ENCODE measurements at places on chromosomes 11 and 22.

DNA sequence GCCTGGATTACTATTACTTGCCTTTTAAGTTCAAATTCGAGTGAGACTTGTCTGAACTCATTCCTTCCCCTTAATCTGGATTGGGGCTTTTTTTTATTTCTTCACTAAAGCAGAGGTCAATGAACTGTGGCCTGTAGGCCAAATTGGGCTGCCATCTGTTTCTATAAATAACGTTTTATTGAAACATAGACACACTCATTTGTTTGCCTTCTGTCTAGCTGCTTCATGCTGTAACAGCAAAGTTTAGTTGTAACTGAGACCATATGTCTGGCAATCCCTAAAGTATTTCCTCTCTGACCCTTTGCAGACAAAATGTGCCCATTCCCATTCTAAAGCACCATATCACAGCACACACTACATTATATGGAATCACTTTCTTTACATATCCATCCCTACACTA is 207.9 kb upstream of the ISX start:
- DNase-seq = no peak

GRCh38 chr11:62922189-62922589 is 1.0 kb upstream of the CHRM1 start:
- DNase-seq = no peak

GRCh38 chr11:16178273-16178672 is 178.1 kb downstream of the SOX6 start:
- DNase-seq = no peak

DNA sequence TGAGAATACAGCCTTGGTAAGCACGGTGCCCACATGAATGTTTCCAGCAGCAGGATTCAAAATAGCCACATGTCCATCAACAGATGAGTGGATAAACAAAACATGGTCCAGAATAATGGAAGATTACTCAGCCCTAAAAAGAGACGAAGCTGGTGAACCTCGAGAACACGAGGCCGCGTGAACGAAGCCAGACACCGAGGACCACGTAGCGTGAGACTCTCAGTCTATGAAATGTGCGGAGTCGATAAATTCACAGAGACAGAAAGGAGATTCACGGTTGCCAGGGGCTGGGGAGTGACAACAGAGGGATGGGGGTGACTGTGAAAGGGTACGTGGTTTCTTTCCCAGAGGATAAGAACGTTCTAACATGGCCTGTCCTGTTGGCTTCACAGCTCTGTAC is 2.9 kb upstream of the ASCL2 start:
- no peak for DNase-seq

DNA sequence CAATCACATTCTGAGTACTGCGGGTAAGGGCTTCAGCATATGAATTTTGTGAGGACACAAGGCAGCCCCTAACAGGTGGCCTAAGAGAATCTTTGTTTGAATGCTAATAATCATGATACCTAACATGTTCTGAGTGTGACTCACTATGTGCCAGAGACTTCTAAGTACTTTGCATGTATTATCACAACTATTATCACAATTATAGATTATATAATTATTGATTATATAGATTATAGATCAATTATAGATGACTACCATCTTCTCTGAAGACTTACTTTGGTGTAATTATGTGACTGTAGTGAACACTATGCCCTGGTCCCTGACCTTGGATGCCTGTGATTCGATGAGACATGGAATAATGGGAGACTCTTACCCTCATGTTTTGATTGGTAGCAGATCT is 62.6 kb downstream of the FLI1 start:
- no peak for DNase-seq

- peak; percentile 24 for DNase-seq
Observed at GRCh38 chr11:65557280-65558001, 718 bp downstream of the LTBP3 start.

DNA sequence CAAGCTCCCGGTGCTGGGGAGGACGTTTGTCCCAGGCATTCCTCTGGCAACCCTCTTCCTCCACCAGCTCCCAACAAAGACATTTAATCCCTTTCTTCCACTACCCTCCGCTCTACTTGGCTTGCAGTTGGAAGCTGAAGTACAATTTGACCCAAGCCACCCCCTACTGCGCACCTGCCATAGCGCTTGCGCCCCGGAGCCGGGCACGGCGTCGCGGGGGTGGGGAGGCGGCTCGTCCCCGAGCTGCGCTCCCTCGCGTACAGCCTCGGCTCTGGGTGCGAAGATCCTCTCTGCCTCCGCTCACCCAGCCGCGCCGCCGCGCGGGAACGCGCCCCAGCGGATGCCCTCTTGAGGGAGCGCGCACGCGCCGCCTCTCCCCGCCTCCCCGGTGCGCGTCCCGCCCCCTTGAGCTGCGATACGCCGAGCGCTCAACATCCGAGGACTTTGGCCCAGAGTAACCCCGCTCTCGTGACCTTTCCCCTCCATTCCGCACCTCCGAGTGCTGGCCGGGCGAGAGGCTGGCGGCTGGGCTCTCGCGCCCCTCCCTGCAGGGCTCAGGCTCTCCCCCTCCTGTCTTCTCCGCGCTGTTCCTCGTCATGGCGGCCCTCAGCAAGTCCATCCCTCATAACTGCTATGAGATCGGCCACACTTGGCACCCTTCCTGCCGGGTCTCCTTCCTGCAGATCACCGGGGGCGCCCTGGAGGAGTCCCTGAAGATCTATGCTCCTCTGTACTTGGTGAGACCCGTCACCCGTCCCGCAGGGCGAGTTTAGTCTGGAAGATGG is at the start of gene TMEM135:
Gene TMEM135 (plus strand): TSS at position 485 of the 785 bp plus-strand sequence. CDS start 112 bp downstream, at position 597.
- DNase-seq = peak; percentile 85

DNA sequence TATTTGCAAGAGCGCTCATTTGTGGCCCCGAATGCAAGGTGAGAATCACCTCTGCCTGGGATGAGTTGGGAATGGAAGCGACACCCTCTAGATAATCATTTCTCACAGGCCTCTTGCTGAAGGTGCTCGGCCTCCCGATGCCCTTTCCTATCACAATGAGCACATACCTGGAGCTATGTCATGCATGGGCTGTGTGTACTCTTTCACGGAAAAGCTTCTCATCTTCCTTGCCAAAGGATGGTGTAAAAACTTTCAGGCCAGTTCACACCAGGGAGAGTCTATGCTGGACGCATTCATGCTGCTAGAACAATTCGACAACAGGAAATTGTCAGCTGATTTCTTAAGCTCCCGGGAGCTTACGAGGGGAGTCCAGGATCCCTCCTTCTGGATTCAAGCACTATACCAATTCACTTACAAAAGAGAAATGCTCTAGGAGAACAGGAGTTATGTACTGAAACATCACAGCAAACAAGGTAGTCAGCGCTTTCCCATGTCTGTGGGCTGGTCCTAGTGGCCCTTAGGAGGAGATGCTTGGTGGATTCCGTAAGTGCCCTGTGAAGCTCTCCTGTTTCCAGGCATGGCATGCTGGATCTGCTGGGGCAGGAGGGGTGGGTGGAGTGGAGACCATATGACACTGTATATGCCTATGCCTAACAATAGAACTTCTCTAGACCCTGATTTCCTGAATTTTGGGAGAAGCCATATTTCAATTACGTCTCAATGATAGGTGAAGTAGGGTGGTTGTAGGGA is 53.1 kb upstream of the B3GAT1 start:
- no peak for DNase-seq

GRCh38 chr22:23306438-23306921 is 126.2 kb downstream of the BCR start:
- no peak for DNase-seq
